ENCODE measurements at places on chromosomes 2 and 18.
A peak's percentile ranks its signal among the peaks of the same experiment; 100 is the strongest.

DNA sequence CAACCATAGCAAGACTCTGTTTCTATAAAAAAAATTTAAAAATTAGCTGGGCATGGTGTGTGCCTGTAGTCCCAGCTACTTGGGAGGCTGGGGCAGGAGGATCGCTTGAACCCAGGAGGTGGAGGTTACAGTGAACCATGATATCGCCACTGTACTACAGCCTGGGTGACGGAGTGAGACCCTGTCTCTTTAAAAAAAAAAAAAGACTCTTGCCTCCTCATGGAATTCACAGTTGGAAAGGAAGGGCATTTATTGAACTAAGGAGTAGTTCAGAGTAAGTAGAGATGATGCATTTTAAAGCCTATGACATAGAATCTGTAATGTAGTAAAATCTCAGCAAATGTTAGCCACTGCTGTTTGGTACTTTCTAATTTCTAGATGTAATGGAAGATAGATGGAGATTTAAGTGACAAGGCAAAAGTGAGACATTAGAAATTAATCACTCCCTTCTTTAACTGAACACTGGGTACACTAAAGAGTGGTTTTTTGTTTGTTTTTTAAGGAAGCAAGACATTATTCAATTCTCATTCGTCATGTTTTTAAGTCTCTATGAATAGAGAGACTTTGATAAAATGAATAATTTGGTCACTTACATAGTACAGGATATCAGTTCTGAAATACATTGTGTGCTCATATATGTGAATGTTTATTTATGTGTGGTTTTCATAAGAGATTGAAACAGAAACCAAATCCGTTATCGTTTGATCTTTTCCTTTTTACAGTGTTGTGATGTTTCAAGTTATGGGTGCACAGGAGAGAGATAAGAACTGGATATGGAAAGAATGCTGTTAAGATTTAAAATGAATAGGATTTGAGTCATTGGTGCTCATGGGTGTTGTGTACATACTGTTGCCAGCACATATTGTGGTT, 186.1 kb upstream of the STON1 start:
- DNase-seq = no peak

GRCh38 chr2:6946722-6947121, 29.5 kb downstream of the RNF144A start:
- no peak for DNase-seq

DNA sequence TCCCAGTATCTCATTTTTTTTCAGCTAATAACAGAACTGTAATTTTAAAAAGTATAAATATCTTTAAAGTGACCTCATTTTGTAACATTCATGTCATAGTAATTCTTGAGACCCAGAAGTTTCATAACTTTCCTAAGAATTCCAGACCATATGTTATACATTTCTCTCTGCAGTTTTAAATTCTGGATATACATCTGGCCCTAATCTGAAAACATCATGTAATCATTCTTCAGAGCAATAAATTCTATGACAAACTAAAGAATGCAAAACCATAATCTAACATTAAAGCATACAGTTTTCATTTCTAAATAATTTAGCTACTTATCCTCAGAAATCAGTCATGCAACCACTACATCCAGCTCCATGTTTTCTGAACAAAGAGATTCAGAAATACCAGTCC, 198.3 kb upstream of the SLC35G4 start:
- no peak for DNase-seq

DNA sequence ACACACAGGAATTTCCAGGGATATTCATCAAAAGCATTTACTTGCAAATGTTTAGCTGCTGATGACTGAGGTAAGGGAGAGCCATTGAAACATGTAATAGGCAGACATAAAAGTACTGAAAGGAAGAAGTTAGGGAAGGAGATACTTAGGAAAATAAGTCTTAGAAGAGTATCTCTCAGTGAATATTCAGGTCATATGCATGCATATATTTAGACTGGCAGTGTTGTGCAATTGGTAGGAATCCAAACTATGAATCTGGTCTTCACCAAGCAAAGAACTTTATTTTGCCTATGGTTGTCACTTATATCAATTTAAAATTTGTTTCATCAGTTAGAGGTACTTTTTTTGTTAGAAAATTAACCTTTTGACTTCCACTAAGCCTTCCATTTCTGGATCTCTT, 1490.7 kb downstream of the SUCLG1 start:
- DNase-seq = no peak

DNA sequence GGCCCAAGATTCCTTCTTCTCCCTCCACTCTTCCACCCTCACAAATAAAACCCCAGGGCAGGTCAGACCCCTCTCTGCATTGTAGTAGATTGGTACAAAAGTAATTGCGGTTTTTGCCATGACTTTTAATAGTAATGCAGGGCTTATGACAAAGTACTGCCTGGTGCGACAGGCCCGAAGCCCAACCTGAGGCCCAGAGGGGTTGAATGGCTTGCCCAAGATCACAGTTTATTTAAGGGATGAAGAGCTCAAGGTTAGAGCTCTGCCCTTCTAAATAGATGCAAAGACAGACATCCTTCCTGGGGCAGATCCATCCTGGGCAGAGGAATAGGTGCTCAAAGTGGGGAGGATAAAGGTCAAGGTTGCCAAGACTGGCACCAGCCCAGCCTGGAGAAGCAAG, 899 bp upstream of the PSTPIP2 start:
- no peak for DNase-seq

GRCh38 chr2:37873229-37873628, 51.9 kb upstream of the RMDN2 start:
- no peak for DNase-seq

DNA sequence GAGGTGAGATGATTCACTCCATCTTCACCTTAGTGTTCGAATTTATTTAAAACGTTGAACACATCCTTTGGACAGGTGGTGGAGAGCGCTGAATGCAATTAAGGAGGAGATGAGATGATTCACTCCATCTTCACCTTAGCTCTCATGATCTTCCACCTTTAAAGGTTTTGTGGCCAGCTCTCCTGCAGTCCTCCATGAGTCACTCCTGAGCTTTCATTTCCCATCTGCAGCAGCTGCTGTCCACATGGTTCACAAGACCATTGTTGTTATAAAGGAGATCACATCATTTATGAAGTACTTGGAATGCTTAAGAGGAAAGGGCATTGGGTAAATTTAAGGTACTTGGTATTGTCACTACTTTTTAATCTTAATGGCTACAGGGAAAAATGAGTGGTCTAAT, 298.5 kb downstream of the PAX3 start:
- no peak for DNase-seq

GRCh38 chr18:68714366-68714711, 569 bp downstream of the TMX3 start:
- DNase-seq = no peak

DNA sequence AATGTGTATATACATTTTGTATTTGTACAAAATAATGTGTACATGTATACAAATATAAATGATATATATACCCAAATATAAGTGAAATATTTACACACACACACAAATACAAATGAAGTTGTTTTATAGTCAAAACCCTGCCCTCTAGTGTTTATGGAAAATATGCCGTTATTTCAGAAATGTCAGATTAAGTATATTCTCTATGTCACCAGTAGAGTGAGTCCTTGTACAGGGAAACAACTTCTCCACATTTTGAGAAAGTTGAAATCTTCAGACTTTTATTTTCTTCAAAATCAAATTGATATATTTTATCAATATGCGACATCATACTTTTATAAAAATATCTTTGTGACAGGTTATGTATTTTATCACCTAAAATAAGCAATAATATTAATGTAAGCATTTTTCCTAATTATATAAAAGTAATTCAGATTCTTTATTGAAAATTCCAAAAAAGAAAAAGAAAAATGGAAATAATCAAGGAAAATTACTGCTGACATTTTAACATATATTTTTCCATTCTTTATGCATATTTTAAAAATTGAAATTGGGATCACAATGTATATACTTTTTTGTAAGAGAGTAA, 22.4 kb downstream of the ARL6IP6 start:
- peak; percentile 18 for DNase-seq

DNA sequence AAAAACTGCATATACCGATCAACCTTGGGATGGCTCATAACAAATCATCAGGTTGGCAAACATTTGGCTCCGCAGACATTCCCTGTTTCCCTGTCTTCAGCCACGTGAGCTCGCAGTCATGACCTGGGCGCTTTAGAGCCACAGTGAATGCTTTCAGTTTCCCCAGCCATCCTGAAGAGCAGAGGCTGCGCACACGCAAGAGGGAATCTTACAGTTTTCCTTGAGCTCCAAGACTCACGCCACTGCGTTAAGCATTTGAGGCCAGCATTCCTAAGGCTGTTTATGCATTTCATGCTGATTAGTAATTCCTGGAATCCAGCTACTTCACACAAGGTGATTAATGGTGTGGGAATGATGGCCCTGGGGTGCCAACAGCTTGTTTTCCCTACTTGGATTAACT, 95.1 kb downstream of the MTCL1 start:
- peak; percentile 44 for DNase-seq

DNA sequence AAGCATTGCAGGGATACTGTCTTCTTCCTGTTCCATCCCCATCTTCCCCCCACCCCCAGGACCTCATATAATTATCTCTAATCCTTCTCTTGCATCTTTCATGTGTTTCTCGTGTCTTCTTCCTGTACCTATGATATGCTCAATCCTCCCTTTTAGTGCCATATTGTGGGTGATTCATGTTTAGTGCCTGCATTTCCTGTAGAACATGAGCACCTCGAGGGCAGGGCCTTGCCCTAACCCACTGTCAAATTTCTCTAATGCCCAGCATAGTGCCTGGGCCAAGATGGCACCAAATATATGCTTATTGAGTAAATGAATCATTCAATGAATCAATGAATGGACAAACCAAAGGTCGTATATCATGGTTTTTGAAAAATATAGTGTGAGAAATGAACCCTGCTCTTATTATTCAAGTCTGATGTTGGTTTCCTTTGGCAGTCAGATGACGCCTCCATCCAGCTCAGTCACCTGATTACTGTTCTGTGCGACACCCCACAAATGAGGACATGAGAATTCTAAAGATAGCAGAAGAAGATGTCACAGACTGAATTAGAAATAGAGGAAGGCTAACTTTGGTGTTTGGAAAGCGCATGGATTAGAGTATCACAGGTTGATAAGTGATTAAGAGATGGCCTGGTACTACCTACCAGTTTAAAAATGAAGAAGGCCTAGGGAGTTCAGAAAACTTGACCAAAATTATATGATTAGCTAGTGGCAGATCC, 278.4 kb downstream of the PRKCE start:
- no peak for DNase-seq

DNA sequence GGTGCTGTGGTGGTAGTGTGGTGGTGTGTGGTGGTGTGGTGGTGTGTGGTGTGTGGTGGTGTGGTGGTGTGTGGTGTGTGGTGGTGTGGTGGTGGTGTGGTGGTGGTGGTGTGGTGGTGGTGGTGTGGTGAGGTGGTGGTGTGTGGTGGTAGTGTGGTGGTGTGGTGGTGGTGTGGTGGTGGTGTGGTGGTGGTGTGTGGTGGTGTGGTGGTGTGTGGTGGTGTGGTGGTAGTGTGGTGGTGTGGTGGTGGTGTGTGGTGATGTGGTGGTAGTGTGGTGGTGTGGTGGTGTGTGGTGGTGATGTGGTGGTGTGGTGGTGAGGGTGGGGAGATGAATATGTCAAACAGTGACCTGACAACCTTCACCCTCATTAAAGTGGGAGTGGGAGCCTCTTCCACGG, 55.6 kb upstream of the DLGAP1 start:
- no peak for DNase-seq

GRCh38 chr2:197028230-197028629, 101.7 kb upstream of the PGAP1 start:
- no peak for DNase-seq

- peak; percentile 43 for DNase-seq
Observed at GRCh38 chr2:3738454-3738853, 35.1 kb downstream of the DCDC2C start.

- DNase-seq = no peak
Observed at GRCh38 chr18:34033968-34034367, 190.7 kb downstream of the NOL4 start.

GRCh38 chr2:3024401-3024935, 353.1 kb downstream of the EIPR1 start:
- DNase-seq = no peak

- peak; percentile 42 for DNase-seq
Observed at GRCh38 chr2:25445464-25445863, 103.7 kb upstream of the DNMT3A start.

- no peak for DNase-seq
Observed at GRCh38 chr2:33129263-33130053, 182.7 kb downstream of the LTBP1 start.

- DNase-seq = no peak
Observed at GRCh38 chr18:79406708-79407107, 11.0 kb downstream of the NFATC1 start.

DNA sequence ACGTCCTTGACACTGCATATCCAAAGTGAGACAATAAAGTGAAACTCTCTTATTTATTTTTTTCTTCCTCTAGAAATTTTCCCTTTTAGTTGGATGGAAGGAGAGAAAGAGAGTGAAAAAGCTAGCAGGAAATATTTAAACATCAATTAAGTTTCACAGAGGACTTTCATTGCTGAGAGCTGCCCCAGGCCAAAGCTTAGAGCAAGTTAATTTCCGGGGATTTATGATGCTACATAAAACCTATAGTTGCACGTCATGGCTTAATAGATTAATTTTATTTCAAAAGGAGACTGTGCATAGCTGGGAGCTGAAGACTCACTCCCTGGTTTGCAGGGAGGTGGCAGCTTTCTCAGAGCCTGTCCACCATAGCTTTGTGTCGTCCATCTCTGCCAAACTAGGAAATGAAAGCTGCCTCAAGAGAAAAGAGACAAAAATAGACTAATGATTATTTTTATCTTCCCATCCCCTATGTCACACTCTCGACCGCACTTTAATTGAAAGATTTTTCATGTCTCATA, 323.3 kb upstream of the RAB6C start:
- no peak for DNase-seq

DNA sequence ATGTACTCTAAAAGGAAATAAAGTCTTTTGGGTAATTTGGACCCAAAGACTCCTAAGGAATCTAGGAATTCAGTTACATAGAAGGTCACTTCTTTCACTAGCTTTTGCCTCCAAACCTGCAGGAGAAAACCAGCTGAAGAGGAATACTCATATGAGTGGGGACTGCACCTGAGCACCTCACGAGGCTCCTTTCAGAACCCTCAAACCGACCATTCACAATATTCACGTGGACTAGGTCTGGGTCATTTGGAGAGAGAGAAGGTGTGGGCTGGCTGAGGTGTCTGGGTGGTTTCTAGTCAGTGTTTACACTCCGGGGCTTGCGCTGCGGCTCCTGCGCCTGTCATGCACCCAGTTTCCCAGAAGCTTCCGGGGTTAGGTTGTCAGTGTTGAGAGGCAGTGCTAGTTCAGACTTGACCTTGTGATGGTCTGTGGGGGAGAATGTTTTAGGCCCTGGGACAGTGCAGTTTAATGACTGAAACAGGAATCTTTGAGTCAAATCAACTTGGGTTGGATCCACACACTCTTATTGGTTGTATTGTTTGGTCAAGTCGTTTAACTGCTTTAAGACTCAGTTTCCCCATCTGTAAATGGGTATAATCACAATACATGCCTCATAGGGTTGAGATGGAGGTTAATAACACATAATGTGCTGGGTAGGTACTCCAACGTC, 78.4 kb downstream of the LIMS1 start:
- no peak for DNase-seq

GRCh38 chr2:164205347-164205746, 415.9 kb downstream of the GRB14 start:
- DNase-seq = no peak

- DNase-seq = no peak
Observed at GRCh38 chr2:194087089-194087958, 1569.7 kb upstream of the SLC39A10 start.

GRCh38 chr2:231452799-231453508, 11.3 kb downstream of the NCL start:
- no peak for DNase-seq

GRCh38 chr2:69244882-69245281, 142.1 kb downstream of the GFPT1 start:
- no peak for DNase-seq

- DNase-seq = peak; percentile 57
Observed at GRCh38 chr2:88765154-88765888, 73.8 kb downstream of the RPIA start.

Data from NT2/D1 (cell line).